ENCODE measurements at places on chromosomes 2 and 18. TPM values are rescaled to one million over a fixed set of nuclear protein-coding genes. Genes with fewer than 3 reads are reported as not detected.

The CD8A gene
- total RNA-seq, result 0.72 TPM

The POTEI gene
- total RNA-seq, result 0.21 TPM

The NHEJ1 gene
- 12.8 TPM for total RNA-seq

The HMSD gene
- total RNA-seq, result not detected

The FTCDNL1 gene
- total RNA-seq, result 6.7 TPM

The APCDD1 gene
- 31.2 TPM for total RNA-seq

The ANTXR1 gene
- 104 TPM for total RNA-seq

Measured in tongue (tissue), 3 donors.